Occipital lobe (tissue), 3 donors: ENCODE measurements at places on chromosomes 11 and 22. TPM values are rescaled to one million over a fixed set of nuclear protein-coding genes. Genes with fewer than 3 reads are reported as not detected.

GRCh38 chr22:49299821-49300231 lies 527.8 kb downstream of the BRD1 start:
- DNase-seq, result no peak

DNA sequence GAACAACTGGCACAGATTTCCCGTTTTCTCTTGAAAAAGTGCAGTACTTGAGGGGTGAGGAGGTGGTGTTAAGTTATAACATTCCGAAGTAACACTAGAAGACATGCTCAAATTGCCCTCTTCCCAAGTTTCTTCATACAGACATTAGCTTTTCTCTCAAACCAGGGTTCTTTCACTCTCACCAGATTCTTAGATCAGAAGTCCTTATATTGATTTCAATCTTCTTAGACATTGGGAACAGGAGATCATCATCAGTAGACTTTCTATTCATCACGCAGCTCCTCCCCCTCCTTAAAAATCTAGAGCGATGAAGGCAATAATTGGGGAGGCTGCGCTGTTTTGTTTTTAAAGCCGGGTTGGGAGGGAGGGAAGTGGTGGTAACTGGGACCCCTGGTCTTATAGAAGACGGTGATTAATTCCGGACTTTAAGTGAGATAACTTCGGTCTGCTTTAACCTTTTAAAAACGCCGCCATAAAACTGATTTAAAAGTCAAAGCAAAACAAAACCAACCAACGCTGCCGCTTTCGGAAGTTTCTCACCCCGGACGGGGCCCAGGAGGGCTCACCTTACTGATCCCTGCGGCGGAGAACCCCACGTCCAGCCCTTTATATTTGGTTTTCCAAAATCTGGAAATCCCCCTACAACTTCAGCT lies 665 bp downstream of the USP28 start:
- DNase-seq, result no peak

GRCh38 chr11:64252003-64252872 lies 908 bp downstream of the PLCB3 start:
- DNase-seq, result no peak

GRCh38 chr22:23397613-23398567 lies 182.2 kb downstream of the IGLL1 start:
- no peak for DNase-seq

DNA sequence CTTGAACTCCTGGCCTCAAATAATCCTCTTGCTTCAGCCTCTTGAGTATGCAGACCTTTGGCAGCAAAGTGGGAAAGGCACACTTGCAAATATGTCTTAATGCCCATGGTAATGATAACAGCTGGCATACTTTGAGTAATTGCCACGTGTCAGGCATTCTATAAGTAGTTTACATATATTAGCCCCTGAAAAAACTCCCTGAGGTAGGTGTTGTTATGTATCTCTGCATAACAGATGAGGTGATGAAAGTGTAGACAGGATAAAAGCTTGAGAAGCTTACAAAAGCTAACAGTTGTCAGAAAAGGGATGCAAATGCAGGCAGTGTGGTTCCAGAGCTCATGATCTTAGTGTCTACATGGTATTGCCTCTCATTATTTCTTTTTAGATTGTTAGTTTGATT lies 291.1 kb upstream of the C11orf87 start:
- DNase-seq, result no peak

GRCh38 chr11:60119710-60120109 lies 31.2 kb downstream of the MS4A2 start:
- no peak for DNase-seq

- no peak for DNase-seq
These were observed 766 bp upstream of the CAPRIN1 start for GRCh38 chr11:34050581-34051348.

Gene HSCB
- total RNA-seq, result 5.0 TPM

DNA sequence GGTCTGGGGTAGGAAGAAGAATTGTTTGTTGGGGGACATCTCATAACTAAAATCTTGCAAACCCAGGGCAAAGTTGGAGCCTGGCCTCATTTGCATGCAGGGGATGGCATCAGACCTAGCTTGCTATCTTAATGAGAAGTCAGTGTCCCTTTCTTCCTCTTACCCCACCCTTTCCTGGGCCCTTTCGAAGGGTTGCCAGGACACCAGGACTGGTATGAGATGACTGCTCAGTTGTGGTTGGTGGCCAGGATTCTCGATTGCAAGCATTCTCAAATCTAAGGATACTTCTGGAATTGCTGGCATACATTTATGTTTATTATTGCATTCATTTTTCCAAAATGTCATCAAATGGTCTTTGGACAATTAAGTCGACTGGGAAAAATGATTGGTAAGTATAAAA lies 131.0 kb downstream of the SLC1A2 start:
- no peak for DNase-seq

DNA sequence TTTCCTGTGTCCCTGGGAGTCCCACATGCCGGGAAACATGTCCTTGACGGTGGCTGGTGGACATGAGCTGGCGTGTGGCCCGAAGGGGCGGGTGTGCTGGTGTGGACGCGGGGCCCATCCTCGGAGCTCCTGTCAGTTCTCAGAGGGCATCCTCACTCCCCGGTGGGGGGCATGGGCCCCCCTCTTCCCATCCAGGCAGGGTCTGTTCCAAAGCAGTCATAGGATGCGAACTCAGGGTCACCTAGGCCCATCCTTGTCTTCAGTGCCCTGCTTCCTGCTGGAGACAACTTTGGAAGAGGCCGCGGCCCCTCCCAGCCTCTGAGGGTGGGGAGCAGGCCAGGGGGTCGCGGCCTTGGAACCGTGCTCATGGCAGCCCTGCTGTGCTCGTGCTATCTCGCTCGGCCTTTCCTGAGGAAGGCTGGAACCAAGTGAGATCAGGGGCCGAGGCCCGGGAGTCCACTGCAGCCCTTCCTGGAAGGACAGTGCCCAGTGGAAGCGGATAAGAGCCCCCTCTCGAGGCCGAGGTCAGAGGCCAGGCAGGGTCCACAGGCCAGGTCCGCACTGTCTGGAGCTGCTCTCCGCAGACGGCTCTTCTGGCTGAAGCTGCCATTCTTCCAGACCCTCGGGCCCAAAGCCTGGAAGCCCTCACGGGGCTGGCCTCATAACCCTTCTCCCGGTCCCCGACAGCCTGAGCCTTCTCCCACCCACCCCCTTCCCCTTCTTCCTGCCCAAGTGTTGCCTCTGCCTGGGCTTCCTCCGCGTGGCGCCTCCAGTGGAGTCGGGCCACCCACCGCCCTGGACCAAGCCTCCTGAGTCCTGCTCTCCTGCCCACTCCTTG lies 8.7 kb downstream of the GRK2 start:
- DNase-seq, result no peak

Gene OR6A2
- 0.47 TPM for total RNA-seq

Gene FAM181B
- 9.7 TPM for total RNA-seq

Gene ABTB2
- 3.7 TPM for total RNA-seq

Gene PARVG
- 0.47 TPM for total RNA-seq

GRCh38 chr11:64089027-64089360 lies 53.3 kb downstream of the FLRT1 start:
- DNase-seq, result no peak

DNA sequence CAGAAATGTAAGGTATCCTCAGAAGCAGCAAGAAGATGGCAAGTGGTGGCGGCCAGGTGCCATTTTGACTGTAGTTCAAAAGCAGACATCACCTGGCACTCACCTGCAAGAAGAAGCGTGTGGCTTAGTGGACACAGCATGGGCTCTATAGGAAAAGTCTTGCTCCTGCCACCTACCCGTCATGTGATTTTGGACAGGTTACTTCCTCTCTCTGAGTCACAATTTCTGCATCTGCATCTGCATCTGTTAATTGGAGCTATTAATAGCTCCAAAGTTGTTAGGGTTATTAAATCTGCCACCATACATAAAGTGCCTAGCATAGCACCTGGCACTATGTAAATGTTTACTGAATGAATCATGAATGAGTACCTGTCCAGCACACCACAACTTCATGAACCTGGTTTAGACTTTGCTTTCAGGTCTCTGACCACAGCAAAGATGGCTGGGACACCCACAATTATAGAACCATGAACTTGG lies 16.8 kb downstream of the RAB30 start:
- DNase-seq, result no peak

Gene OR10D3
- not detected for total RNA-seq

Gene OR51E2
- not detected for total RNA-seq

Gene TREH
- total RNA-seq, result not detected

- DNase-seq, result no peak
These were observed 1.8 kb downstream of the BCL9L start for GRCh38 chr11:118923721-118924587.

Gene LMO1
- total RNA-seq, result 1.9 TPM

DNA sequence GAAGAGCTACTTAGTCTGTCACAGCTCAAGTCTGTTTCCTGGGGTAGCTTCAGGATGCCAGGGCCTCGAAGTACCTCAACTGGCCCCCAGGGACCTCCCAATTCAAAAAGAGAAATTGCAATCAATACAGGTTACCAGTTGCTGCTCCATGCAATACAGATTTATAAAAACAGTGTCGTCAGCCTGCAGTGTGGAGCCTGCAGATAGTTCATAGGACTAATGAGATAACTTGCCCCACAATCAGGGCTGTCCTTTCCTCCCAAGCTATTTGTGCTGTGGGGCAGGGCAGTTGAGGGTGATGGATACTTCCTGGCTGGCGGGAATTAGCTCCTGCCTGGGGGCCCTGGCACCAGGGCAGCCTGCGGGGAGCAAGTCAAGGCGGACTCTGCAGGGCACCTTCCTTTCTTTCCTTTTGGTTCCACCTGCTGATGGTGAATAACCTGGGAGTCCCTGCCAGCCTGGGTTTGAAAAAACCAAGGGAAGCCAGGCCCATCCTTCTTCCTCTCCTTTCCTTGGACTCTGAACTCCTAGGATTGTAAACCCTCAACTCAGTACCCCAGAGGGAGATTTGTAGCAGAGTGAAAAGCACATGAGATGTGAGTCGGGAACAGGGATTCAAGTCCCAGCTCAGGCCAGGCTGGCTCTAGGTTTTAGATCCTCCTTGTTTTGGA lies 216.6 kb downstream of the CEP164 start:
- DNase-seq, result no peak

GRCh38 chr11:10236840-10237239 lies 57.2 kb downstream of the SBF2 start:
- no peak for DNase-seq

Gene PLEKHB1
- total RNA-seq, result 4.1 TPM

Gene TRIM48
- not detected for total RNA-seq

GRCh38 chr11:19244621-19245020 lies 3.9 kb upstream of the E2F8 start:
- no peak for DNase-seq

DNA sequence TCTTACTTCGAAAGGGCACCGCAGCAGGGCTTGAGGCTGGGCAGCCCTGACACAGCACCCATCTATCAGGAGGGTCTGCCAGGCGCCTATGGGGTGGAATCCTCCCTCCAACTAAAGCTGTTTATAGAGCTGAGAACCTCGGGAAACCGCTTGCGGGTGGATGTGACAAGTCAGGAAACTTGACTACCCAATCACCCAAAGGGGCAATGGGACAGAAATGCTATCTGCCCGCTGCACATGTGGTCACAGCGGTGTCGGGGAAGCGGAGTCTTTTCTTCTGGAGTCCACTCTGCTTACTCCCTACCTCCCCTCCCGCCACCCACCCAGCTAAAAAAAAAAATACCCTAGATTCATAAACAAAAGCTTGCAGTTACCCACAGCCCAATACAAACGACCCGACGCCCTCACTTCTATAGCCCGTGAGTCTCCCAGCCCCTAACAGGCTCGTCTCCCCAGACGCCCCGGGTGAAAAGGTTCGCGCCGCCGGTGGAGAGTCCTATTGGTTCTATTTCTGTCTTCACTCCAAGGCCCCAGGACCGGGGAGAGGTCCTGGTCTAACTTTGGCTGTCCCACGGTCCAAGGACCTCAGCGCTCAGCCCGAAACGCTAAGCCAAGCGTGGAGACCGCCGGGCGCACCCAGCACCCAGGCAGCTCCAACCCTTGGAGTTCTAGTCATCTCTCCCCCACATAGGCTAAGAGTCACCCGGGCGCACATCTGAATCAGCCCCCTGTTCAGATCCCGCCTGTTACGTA lies 1.4 kb downstream of the TRPC6 start:
- no peak for DNase-seq

Gene CTSD
- 35.9 TPM for total RNA-seq

Gene KCTD17
- total RNA-seq, result 22.6 TPM

Gene SERPING1
- total RNA-seq, result 9.0 TPM

- DNase-seq, result no peak
These were observed 66.0 kb upstream of the CLTCL1 start for GRCh38 chr22:19357270-19358105.

Gene MS4A6E
- total RNA-seq, result not detected

DNA sequence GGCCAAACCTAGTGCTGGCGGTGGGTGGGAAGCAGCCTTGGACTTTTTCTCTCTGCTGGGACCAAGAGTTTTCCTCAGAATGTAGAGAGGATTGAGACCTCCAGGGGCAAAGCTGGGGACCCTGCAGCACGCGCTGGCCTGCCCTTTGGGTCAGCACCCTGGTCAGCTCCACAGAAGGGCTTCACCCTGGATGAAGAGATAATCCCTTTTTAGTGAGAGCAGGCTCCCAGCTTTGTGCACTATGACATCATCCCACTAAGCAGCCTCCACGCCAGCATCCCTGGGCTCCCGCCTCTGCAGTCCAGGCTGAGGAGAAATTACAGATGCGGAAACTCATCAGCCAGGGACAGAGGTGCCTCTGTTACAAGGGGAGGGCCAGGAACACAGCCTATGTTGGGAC lies 23.5 kb downstream of the DRICH1 start:
- no peak for DNase-seq

Gene FDXACB1
- total RNA-seq, result 12.8 TPM

GRCh38 chr11:59859673-59860072 lies 6.6 kb downstream of the TCN1 start:
- no peak for DNase-seq

GRCh38 chr11:35173011-35173511 lies 34.1 kb downstream of the CD44 start:
- DNase-seq, result no peak

Gene NDUFA6
- 34.3 TPM for total RNA-seq

DNA sequence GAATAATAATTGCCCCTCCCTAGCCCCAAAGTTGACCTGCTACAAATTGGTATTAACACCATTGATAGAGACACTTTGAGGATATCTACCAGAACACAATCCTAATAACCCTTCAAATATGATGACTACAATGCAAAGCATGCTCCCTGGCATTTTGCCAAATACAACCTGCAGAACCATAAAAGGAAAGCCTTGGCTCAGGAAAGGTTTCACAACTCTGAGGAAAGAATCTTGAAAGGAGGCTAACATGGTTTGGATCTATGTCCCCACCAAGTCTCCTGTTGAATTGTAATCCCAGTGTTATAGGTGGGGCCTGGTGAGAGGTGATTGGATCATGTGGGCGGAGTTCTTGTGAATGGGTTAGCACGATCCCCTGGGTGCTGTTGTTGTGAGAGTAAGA lies 140.4 kb upstream of the ARHGAP42 start:
- no peak for DNase-seq

Gene GPHA2
- not detected for total RNA-seq

- DNase-seq, result no peak
These were observed 55.6 kb downstream of the WT1 start for GRCh38 chr11:32379719-32380118.

GRCh38 chr11:92765965-92766371 lies 203.5 kb upstream of the MTNR1B start:
- peak; percentile 52 for DNase-seq

Gene DNHD1
- 3.4 TPM for total RNA-seq

Gene SOX6
- 39.3 TPM for total RNA-seq

Gene KBTBD3
- 20.4 TPM for total RNA-seq

Gene NCR3LG1
- total RNA-seq, result 12.0 TPM

GRCh38 chr11:36343436-36343835 lies 47.3 kb downstream of the PRR5L start:
- DNase-seq, result no peak

GRCh38 chr11:2515401-2516275 lies 70.8 kb downstream of the KCNQ1 start:
- DNase-seq, result no peak
